ENCODE measurements at places on chromosomes 5 and 9.
A peak's percentile ranks its signal among the peaks of the same experiment; 100 is the strongest.

DNA sequence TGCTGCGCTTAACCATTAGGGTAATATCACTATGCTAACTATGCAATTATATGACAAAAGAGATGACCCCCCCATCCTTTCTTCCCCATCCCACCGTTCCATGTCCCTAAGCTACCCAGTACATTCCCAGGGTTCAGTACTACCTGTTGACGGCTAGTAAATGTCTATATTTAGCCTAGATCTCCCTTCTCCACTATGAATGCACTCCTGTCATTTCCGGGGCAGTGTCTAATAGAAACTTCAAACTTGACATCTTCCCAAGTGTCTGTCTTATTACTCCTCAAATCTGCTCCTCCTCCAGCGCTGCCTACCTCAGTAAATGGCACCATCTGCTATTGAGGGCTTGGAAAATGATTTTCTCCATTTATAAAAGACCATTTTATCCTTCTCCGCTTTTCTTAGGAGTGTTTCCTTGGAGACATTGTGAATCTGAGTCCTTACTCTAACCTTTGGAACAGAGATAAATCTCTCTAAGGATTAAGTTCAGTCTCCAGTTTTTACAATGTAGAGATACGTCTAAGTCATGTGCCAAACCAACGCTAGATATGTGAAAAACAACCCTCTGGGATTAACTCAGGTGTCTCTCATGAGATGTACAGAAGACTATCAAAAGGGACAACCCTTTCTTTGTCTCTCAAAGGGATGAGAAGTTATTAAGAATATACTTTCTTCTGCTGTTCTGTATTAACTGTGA, 114.9 kb downstream of the BNC2 start:
- DNase-seq, result no peak

- peak; percentile 40 for DNase-seq
Observed at GRCh38 chr9:92749071-92749933, 15.3 kb downstream of the BICD2 start.

DNA sequence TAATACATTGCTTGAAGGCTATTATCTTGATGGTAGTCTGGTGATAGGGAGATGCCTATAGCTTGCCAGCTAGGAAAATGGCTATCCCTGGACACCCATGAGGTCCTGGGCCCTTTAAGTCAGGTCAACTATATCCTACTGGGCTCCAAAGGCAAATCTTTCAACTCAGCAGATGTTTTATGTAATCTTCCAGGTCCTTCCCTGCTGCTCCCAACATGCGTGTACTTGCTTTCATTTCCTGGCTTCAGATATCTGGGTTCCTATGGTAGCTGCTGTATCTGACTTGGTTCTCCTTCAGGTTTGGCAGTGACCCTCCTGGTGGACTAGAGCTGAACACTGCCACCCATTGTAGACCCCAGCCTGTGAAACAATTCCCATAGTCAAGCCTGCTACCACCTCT, 32.4 kb upstream of the GAS1 start:
- no peak for DNase-seq

GRCh38 chr9:112056996-112057395, 118.1 kb downstream of the SUSD1 start:
- DNase-seq, result no peak

DNA sequence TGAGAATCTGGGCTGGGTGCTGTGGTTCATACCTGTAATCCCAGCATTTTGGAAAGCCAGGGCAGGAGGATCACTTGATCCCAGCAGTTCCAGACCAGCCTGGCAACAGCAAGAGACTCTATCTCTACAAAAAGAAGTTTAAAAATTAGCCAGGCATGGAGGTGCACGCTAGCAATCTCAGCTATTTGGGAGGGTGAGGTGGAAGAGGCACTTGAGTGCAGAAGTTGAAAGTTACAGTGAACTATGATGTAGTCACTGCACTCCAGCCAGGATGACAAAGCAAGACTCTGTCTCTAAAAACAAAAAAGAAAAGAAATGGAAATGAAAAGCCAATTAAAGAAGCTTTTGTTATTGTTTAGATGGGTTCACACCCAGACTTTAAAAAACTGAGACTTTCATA, 131.6 kb upstream of the RASA1 start:
- no peak for DNase-seq

- no peak for DNase-seq
Observed at GRCh38 chr5:79202076-79202475, 33.9 kb upstream of the JMY start.

DNA sequence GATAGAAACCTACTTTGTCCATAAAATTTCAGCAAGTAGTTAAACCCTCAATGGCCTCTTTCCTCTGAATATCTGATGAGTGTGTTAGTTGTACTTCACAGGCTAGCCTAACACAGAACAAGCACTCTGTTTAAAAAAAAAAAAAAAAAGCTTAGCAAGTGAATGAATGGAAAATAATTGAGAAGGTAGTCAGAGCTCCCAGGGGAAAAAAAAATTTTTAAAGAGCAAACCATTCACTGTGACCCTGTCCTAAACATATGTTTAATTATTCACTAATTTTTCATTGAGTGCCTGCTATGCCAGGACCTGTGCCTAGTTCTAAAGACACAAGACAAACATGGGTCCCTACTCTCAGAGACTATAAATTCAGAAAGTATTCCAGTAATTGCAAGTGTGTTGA, 69.3 kb downstream of the SH3RF2 start:
- no peak for DNase-seq

DNA sequence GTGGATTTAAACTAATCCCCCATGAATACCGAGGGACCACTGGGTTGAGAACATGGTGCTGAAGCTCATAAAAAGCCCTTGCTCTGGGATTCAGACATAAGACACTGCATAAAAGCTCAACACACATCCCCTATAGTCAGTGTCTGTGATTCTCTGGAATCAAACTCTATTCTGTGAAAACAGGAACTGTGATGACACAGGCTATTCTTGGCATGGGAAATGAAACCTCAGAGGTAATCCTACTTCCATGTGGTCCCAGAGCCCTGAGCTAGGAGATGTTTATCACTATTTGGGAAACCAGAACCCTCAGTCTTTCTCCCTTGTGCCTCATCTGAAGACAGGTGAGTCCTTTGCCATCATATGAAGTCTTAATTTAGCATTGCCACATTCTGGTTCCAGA, 135.4 kb upstream of the PRSS3 start:
- DNase-seq, result no peak

DNA sequence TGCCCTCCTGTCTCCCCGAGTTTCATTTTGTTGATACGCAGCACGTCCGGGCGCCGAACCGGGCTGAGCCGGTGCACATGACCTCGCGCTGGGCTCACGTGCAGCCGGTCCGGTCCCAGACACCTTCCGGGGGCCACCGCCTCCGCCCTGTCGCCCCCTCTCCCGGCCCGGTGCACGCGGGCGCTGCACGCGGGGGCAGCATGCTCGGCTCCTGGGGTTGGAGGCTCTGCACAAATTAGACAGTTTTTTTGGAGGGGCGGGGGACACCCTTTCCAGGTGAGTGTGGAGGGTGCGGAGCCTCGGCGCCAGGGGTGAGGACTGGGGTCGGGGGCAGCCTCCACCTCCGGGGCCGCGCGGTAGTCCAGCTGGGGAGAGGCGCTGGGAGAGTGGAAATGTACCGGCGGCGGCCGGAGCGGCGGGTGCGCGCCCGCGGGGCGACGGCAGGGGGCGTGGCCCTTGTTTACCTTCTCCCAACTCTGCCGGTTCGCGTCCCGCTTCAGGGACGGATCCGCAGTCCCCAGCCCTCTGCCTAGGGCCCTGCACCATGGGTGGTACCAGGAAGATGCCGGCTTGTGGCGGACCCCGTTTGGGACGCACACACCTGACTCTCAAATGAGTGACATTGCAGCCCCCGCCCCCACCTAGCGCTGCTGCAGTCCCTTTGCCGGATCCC, 1.1 kb downstream of the JADE2 start:
- peak; percentile 88 for DNase-seq

DNA sequence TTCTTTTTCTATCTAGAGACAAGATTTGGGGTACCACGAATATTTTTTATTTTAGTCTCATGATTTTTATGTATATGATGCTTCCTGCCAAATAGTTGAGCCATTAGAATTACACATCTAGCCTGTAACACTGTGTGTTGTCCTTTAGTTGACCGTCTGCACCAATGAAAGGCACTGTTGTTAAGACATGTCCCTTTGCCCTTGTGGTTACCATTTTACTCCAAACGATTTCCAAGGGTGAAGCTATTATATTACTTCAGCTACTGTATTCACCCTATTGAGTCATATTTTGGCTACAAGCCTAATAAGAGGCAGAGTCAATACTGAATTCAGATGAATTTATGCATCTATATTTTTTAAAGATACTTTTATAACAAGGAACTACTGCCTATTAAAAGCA, 207.6 kb downstream of the CETN3 start:
- DNase-seq, result no peak

DNA sequence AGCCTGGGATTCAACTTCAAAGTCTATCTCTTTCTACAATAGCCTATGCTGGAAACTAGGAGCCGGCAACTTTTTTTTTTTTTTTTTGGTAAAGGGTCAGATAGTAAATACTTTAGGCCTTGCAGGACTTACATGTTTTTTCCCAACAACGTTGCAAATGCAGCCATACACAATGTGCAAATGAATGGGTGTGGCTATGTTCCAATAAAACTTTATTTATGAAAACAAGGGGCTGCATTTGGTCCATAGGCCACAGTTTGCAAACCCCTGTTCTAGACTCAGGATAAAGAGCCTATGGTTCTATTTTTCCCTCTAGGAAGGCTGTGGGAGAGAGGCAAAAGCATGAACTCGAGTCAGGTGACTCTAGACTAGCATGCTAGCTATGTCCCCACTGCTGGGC, 189.1 kb downstream of the GABBR2 start:
- DNase-seq, result no peak

DNA sequence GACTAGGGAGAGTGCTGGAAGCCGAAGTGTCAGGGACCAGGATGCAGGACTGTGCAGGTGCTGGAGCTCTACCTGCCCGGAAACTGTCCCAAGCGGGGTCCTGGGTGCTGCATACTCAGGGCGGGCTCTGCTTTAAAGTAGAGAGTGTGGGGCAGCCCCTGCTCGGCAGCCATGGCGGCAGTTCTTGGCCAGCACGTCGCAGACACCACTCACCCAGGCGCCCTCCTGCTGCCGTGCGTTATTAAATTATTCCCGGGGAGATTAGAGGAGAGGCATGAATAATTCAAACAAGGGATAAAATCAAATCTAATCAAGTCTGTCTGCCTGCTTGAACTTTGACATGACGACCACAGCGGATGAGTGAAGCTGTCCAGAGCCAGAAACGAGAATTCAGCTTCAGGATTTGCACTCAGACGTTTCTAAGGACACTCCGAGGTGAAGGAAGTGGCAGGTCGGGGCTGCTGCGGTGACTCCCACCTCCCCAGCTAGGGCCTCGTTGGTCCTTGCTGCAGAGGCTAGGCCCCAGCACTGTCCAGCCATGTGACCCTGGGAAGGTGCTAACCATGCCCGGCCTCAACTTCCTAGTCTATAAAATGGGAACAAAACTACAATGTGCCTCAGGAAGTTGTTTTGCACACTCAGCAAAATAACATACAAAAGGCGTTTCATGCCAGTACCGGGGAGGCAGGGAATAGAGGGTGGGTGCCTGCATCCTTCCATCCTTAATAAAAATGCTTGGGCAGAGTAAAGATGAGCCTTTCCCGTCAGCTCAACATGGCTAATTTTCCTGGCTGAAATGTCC, 91.3 kb upstream of the ADAMTS2 start:
- DNase-seq, result no peak

DNA sequence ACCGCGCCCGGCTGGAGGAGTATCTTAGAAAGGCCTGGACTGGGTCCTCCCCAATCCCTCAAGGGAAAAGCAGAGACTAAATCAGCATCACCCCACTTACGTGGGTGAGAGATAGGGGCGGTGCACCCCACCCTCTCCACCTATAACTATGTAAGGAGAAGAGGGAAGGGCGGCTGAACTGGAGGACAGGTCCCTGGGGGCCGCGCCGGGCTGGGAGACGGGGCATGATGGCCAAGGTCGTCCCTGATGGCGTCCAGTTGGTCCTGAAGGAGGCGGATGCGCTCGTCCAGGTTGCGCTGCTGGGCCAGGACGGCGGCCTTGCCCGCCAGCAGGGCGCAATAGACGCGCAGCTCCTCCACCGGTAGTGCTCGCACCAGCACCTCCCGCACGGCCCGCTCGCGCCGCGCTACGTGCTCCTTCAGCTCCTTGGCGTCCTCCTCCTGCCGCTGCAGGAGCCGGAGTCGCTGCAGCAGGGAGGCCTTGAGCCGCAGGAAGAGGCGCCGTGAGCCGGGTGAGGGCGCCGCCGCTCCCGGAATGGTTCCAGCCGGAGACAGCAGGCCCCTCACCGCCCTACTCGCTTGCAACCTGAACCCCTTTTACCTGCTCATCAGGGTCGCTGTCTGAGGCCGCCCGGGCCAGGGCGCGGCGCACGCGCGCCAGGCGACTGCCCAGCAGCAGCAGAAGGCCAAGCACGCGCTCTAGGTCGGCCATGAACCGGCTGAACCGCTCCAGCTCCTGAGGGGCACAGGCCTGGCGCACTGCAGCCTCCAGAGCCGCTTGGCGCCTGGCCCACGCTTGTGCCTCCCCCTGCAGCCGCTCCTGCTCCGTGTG, 7.6 kb downstream of the SHROOM1 start:
- DNase-seq, result peak; percentile 43

GRCh38 chr9:114278881-114279570, 43.9 kb upstream of the ORM1 start:
- DNase-seq, result peak; percentile 32

GRCh38 chr9:71630377-71630995, 137.8 kb downstream of the CEMIP2 start:
- no peak for DNase-seq

DNA sequence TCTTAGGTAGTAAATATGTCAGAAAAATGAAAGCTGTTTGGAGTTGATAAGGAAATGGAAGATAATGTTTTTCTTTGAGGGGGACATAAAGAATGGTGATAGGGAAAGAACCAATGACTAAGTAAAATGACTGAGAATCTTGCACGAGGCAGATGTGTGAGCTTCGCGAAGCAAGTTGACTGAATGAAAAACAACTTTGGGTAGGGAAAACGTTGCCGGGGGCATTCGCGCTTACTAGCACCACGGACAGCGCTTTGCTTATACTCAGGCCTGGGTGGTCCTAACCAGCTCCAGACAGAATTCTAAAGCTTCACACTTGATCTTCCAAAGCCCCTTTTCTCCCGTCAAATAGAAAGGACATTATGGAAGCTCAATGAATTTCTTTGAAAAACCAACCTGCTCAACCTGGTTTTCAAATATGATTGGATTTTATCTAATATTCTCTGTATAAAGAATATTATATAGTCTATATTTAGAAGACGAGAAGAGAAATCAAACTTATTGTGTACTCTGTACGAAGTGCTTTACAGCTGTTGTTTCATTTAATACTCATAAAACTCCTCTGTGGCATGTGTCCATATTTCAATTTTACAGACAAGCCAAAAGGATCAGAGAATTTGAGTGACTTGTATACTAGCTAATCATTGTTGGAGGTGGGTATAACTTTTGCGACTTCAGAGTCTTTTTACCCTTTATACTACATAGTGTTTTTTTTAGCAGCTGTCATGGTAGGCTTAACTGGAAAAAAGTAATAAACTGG, 1.9 kb upstream of the CDKN2B start:
- DNase-seq, result no peak
